ENCODE measurements at places on chromosomes 3 and 15.

GRCh38 chr3:87503900-87504498, 227.6 kb upstream of the POU1F1 start:
- no peak for DNase-seq

DNA sequence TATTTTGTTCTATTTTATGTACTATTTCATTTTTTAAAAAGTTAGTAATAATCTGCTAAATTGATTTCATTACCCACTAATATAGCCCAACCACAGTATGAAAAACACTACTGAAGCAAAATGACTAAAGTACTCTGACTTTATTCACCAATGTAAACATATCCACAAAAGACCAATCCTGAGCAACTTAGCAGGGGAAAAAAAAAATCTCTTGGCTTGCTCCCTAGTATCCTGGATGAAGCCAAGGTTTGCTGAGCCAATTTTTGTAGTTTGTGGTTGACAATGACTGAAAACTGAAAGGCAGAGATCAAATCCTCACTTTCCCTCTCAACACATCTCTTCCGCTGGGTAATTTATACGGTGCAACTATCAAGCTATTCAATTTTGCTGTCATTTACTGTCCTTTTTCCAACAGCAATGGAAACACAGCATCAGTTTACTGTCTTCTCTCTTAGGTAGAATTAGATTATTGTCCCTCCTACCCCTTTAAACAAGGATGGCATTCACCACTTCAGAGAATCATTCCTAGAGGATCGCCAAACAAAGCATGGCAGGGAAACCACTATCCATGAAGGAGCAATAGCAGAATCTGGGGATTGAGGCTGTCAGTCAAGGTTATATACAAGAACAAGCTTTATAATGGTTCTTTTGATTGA, 149.7 kb downstream of the THRB start:
- no peak for DNase-seq

DNA sequence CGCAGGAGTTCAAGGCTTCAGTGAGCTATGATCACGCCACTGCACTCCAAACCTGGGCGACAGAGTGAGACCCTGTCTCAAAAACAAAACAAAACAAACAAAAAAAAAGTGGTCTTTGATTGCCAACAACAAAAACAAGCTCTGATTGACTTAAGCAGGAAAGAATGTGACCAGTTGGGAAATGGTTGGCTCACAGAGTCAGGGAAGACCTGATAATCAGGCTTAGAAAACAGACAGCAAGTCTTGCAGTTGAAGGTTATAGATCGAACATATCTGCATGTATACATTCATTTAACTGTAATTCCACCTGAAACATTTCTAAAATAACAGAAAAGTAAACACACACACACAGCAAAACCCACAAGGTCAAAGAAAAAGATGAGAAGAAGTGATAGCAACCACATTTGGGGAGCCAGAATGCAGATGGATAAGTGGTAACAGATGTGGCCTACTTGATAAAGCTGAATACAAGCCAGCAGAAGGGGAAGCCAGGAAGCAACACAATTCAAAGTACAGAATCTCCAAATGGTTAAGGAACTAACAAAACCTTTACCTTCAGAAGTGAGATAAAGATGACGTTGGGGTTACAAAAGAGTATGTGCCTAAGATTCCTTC, 699.9 kb upstream of the ZNF385D start:
- no peak for DNase-seq

DNA sequence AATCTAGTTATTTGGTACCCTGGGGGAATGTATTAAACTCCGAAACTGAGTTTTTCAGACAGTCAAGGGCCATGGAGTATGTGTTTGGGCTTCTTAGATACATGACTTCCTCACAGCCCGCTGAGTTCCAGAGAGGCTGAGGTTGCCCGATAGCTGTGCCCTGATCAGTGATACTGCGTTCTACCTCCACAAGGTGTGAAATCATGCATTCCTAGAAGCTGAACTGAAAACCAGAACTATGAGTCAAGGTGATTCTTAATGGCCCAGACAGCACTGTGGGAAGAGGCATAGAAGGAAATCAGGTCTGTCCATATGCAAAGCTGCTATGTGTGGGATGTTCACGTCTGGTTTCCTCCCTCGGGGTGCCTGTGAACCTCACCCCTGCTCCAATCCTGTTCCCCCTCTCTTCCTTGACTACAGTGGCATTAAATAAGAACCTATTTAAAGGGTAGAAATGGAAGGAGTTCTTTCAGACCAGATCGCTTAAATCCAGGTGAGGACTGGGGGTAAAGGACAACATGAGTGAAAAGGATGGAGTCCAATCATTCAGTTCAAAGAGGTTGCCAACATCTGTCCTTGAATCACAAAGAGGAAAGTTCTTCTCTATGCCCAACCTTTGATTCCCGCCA, 74.3 kb downstream of the MYO1E start:
- DNase-seq: no peak

- DNase-seq: no peak
Observed at GRCh38 chr15:79094611-79095021, 4.0 kb upstream of the RASGRF1 start.

Measured in stimulated activated CD8-positive, alpha-beta memory T cell treated with anti-CD3 and anti-CD28 coated beads, Interleukin-4, amount 100 ng/mL, for 1 hour (primary cell).